Mesothelial cell of epicardium (in vitro differentiated cells): ENCODE measurements at places on chromosomes 2 and 18. TPM values are rescaled to one million over a fixed set of nuclear protein-coding genes. Genes with fewer than 3 reads are reported as not detected.

DNA sequence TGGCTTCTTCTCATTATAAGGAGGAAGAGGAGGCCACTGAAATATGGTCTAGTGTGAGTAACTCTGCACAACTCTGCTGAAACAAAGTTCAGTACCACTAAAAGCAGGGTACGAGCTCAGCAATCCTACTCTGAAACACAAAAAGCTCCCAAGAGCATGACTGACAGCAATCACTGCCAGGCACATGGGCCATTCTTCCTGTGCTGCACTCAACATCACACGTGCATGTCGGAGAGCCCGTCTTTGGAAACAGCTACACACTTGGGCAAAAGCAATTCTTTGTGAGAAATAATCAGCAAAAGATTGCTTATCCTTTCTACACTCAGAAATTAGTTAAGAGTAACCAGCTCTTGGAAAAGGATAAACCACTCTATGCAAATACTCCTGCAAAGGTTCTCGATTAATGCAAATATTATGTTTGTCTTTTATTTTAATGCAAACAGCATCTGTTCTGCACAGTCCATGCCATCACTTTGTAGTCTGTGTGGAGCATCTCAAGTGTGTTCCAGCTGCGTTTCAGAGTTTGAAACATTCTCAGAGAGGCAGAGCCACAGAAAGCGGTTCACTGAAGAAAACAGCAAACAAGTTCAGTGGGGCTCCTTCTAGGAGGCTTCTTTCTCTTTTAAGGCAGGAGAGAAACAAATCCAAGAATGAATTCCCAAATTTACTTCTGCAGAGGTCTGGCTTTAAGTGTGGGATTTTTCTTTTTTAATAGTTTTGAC, 145.0 kb downstream of the HDAC4 start:
- H3K27me3 ChIP-seq = no peaks in the 10 kb centered on the region
- peaks cover 18% of the 10 kb centered on the region for H3K36me3 ChIP-seq
- no peak for DNase-seq
- peaks cover 8% of the 10 kb centered on the region for H3K4me1 ChIP-seq
- H3K27ac ChIP-seq = no peak overlapping the region

GRCh38 chr2:224948859-224949258, 93.4 kb downstream of the DOCK10 start:
- H3K4me1 ChIP-seq = no peaks in the 10 kb centered on the region
- no peak overlapping the region for H3K4me3 ChIP-seq
- H3K27me3 ChIP-seq = peaks cover 24% of the 10 kb centered on the region
- no peaks in the 10 kb centered on the region for H3K36me3 ChIP-seq
- no peak overlapping the region for H3K27ac ChIP-seq

Gene LOXL3
- 20.3 to 26.7 TPM (median 21.9 TPM) in 3 replicates for total RNA-seq

DNA sequence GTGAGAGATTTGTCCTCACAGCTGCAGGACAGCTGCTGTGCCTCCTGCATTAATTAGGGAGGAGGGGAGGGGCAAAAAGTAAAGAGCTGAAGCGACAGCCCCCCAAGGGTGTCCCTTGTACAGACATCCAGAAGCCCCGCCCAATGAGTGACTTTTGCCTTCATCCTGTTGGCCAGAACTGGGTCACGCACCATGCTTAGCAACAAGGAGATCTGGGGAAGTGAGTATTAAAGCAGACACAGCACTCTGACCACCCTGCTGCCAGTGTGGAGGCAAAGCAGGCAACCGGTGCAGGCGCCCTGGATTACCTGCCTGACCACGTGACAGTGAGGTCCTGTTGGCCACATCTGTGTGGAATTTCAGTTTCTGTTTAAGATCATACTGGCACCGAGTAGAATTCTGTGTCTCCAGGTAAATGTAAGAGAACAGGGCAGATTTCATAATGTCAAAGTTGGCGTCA, 21.5 kb upstream of the BIN1 start:
- H3K4me1 ChIP-seq = peaks cover 5% of the 10 kb centered on the region
- DNase-seq = no peak
- no peaks in the 10 kb centered on the region for H3K27me3 ChIP-seq
- no peaks in the 10 kb centered on the region for H3K36me3 ChIP-seq
- no peak overlapping the region for H3K27ac ChIP-seq

- H3K27ac ChIP-seq = peak overlapping the region; percentile 87
- H3K4me1 ChIP-seq = peaks cover 43% of the 10 kb centered on the region
These were observed 44.0 kb downstream of the IRS1 start for GRCh38 chr2:226755631-226756030.

GRCh38 chr18:765764-766549, 46.1 kb downstream of the YES1 start:
- H3K4me1 ChIP-seq = peaks cover 12% of the 10 kb centered on the region
- H3K27me3 ChIP-seq = no peaks in the 10 kb centered on the region
- peaks cover 9% of the 10 kb centered on the region for H3K36me3 ChIP-seq
- no peak overlapping the region for H3K27ac ChIP-seq

Gene CYBRD1
- 44.6 to 47.7 TPM (median 46.7 TPM) in 3 replicates for total RNA-seq

DNA sequence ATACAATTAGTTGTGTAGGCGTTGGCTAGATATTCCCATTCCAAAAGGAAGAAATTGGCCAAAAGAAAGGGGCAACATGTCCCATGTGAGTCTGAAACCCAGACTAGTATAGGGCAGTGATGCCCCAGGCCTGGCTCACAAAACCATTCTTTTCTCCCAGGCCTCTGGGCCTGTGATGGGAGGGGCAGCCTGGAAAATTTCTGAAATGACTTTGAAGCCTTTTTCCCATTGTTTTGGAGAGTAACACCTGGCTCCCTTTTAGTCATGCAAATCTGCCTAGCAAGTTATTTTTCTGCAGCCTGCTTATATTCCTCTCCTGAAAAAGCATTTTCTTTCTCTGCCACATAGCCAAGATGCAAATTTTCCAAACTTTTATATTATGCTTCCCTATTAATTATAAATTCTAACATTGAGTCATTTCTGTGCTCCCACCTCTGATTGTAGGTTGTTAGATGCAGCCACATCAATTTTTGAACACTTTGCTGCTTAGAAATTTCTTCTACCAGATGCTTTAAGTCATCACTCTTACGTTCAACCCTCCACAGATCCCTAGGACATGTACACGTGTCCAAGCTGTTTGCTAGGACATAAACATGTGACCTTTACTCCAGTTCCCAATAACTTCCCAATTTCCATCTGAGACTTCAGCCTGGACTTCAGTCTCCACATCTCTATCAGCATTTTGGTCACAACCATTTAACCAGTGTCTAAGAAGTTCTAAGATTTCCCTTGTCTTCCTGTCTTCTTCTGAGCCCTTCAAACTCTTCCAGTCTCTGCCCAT, 76.1 kb upstream of the MC4R start:
- H3K27ac ChIP-seq = no peak overlapping the region
- DNase-seq = no peak
- no peaks in the 10 kb centered on the region for H3K36me3 ChIP-seq
- H3K4me1 ChIP-seq = no peaks in the 10 kb centered on the region
- peaks cover 7% of the 10 kb centered on the region for H3K27me3 ChIP-seq

GRCh38 chr2:235957251-235957650, 210.9 kb downstream of the GBX2 start:
- peaks cover 9% of the 10 kb centered on the region for H3K36me3 ChIP-seq
- no peaks in the 10 kb centered on the region for H3K4me1 ChIP-seq
- H3K27me3 ChIP-seq = no peaks in the 10 kb centered on the region
- H3K27ac ChIP-seq = no peak overlapping the region

DNA sequence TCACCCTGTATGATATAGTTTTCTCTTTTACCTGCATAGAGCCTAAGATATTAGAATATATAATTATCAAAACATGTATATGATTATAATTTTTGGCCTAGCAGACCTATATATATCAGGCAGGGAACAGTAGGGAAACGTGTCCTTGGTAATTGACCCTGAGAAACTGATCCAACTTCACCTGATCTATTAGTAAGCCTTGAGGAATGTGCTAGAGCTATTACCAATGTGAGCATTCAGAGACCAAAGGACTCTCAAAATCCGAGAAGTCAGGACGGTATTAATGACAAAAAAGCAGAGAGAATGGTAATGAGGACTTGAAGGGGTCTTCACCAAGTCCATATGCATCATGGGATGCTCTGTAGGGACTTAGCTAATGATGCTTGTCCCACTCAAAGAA, 571.9 kb downstream of the CPS1 start:
- no peak overlapping the region for H3K4me3 ChIP-seq
- DNase-seq = no peak
- H3K36me3 ChIP-seq = no peaks in the 10 kb centered on the region
- no peak overlapping the region for H3K27ac ChIP-seq
- H3K27me3 ChIP-seq = no peaks in the 10 kb centered on the region

- no peak overlapping the region for H3K4me3 ChIP-seq
- no peaks in the 10 kb centered on the region for H3K36me3 ChIP-seq
- no peaks in the 10 kb centered on the region for H3K27me3 ChIP-seq
These were observed 223.4 kb upstream of the RND3 start for GRCh38 chr2:150710916-150711315.

Gene TMEM37
- total RNA-seq = 11.9 to 13.6 TPM (median 12.6 TPM) in 3 replicates
